ENCODE measurements at places on chromosomes 12 and 14. TPM values are rescaled to one million over a fixed set of nuclear protein-coding genes. Genes with fewer than 3 reads are reported as not detected.

OR4E1 gene
- total RNA-seq: not detected

DNA sequence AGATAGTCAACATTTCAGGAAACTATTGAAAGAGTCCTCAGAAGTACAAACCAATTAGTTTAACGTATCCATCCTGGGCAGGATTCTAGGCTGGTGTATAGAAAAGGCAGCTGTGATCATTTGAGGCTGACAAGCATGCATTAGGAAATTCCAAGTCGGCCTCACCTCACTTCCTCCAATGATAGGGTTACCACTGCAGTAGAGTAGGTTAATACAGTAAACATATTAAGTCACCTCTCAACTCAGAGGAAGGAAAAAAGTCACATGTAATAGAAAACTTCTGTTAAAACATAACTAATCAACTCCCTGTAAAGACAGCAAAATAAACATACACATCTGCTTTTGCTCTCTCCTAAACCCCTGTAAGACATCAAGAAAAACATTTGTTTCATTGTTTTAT, 33.5 kb downstream of the MED13L start:
- no peak for DNase-seq

ABCD2 gene
- total RNA-seq: 11.0 TPM

CBLN3 gene
- total RNA-seq: 2.8 TPM

DNA sequence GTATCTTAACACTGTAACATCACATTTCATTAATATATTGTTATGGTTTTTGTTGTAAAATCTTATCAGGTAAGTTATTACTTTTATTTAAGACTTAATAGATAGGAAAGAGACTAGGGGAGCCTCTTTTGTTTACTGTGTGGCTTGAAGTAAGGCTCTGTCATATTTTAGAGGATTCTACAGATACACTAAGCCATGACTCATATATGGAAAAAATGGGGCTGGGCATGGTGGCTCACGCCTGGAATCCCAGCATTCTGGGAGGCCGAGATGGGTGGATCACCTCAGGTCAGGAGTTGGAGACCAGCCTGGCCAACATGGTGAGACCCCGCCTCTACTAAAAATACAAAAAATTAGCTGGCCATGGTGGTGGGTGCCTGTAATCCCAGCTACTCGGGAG, 23.6 kb upstream of the NPFF start:
- no peak for DNase-seq

- peak; percentile 13 for DNase-seq
These were observed 10.3 kb upstream of the FERMT2 start for GRCh38 chr14:52961060-52961639.

DNA sequence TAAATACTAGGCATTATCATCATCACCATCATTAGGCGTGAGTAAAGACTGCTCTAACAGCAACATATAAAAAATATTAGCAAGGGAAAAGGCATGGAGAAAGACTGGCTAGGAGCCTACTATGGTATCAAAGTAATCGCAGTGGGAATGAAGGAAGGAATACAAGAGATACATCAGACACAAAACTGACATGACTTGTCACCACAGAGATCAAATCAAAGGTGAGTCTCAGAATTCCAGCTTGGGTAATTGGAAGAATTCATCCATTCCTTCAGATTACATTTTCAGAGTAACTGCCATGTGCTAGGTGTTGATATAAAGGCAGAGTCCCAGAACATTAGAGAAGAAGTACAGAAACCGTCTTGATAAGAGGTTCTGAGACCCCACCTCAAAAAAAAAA, 10.2 kb downstream of the ZBTB25 start:
- DNase-seq: no peak

DNA sequence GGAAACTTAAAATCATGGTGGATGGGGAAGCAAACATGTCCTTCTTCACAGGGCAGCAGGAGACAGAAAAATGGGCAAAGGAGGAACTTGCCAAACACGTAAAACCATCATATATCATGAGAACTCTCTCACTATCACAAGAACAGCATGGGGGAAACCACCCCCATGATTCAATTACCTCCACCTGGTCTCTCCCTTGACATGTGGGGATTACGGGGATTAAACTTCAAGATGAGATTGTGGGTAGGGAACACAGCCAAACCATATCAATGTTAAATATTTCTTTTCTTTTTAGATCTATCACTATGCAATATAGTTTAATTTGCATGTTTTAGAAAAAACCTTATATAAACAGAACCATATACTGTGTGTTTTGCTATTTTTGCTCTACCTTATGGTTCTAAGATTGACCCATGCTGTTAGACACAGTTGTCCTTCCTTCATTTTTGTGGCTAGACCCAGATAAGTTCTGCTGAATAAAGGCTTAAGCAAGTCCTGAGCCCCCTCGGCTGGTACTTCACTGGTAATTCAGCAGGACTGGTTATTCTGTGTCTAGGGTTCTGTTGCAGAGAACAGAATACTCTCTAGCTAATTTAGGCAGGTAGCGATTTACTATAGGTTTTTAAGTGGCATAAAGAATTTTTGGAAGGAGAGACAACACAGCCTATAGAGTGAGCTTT, 253.7 kb upstream of the HMGA2 start:
- no peak for DNase-seq

- no peak for DNase-seq
These were observed 2.1 kb downstream of the SIX6 start for GRCh38 chr14:60510951-60511599.
